ENCODE measurements at places on chromosomes 2 and 18.

- DNase-seq, result no peak
Measured at GRCh38 chr18:23397907-23398306, 55.2 kb upstream of the RIOK3 start.

DNA sequence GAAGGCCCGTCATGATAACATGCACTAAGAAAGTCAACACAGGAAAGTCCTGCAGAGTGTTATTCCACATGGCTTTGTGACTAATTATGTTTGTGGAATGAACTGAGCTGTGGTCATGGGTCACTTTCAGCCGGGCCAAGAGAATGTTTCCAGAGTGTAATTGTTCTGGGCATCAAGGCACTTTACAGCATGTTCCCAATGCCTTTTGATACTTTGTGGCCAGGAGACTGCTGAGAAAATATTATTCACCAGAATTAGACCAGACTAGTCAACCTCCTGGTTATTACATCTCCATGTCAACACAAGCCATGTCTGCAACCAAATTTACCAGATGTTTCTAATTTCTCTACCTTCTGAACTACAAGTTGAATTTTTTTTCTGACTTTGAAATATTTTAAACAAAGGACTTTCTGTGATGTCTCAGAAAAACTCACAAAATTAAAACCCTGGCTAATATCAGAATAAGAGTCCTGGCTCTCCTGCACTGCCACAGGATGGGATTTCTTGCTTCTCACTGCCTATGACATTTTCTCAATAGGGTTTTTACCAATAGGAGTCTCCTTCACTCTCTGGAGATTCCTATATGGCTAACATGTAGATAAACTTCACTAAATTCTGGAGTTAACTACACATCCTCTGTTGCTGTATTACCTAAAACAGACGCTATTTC is 90.6 kb upstream of the WDR75 start:
- DNase-seq, result peak; percentile 94

GRCh38 chr2:10889651-10890215 is 22.0 kb upstream of the KCNF1 start:
- DNase-seq, result no peak

DNA sequence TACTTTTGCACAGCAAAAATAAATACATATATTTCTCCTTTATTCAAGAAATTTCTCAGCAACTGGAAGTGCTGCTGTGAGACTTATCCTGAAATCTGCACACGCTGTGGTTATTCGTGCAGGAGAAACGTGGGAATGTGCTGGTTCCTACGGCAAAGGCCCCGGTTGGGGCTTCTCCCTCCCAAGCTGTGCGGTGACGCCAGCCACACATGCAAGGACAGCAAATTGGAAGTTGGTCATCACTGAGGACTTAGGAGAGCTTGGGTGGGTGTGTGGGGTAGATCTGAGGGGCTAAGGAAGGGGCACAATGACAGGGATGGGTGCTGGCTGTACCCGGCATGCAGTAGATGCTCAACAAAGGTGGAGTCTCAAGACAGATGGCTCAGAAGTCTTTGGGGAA is 16.5 kb upstream of the MTCL1 start:
- no peak for DNase-seq

- no peak for DNase-seq
Measured at GRCh38 chr2:182173944-182174622, 188.4 kb downstream of the PPP1R1C start.

DNA sequence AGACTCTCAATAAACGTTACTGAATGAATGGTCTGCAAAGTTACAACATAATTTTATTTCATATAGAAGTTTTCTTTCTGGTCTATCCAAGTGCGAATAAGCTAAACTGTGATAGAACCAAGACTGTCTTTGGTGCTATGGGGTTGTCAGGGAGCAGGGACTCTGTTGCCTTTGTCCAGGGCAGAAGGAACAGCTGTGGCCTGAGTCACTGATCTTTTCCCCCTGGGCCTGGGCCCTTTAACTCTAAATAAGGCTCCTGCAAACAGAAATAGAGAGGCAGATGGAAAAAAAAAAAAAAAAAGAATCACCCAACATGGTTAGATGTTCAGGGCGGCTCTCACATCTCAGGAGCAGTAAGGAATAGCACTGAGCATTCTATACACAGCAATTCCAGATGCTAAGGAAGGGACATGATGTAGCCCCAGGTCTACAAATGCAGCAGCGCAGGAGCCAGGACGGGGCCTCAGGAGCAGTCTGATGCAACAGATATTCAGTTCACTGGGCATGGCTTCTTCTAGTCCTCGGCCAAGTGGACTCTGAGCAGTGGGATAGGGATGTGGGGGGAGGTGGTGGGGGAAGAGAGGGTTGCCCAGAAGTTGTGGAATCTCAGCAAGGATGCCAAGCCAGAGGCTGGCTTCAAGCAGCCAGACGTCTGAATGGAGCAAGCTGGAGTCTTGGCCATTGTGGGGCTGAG is 247.1 kb upstream of the SIX2 start:
- DNase-seq, result no peak

- no peak for DNase-seq
Measured at GRCh38 chr2:98172951-98173350, 86.0 kb downstream of the VWA3B start.

GRCh38 chr2:86042256-86043168 is 63.2 kb downstream of the POLR1A start:
- DNase-seq, result no peak

DNA sequence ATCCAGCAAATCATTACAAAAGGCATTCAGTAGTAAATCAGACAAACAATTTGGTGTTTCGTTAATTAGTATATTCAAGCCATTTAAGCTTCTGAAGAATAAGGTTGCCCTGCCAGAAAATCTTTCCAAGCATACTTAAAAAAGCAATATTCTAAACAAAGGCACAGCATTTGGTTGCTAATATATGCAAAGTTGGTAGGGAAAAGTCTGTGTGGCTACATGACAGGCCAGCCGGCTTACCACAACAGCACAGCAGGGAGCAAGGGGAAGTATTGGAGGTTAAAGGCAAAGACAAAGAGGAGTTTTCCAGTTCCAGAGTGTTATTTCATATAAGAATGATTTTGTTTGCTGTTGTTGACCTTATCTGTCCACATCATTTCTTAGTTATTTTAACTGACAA is 282.3 kb downstream of the MBD5 start:
- DNase-seq, result peak; percentile 20

DNA sequence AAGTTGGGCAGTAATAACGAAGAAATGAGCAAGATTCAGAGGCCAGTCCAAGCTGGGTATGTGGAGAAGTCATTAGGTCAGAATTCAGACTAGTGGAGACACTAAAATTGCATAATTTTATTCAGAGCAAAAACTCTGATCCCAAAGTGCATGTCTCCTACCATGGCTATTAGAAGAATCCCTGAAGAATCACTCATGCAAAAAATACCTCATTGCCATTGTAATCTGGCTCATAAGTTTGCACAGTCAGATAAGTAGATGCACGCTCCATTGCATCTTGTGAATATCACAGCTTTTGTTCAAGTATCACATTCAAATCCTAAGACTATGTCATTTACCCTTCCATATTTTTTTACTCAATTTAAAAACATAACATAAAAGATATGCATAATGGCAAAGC is 692.2 kb upstream of the KLHL29 start:
- DNase-seq, result no peak

- no peak for DNase-seq
Measured at GRCh38 chr2:212659441-212659840, 120.8 kb upstream of the ERBB4 start.

DNA sequence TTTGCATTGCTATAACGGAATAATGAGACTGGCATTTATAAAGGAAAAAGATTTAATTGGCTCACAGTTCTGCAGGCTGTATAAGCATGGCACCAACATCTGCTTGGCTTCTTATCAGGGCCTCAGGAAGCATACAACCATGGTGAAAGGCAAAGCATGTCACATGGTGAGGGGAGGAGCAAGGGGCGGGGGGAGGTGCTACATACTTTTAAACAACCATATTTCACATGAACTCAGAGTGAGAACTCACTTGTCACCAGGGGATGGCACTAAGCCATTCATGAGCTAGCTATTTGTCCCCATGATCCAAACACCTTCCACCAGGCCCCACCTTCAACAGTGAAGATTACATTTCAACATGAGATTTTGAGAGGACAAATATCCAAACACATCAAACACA is 188.7 kb downstream of the MBD5 start:
- DNase-seq, result peak; percentile 9

DNA sequence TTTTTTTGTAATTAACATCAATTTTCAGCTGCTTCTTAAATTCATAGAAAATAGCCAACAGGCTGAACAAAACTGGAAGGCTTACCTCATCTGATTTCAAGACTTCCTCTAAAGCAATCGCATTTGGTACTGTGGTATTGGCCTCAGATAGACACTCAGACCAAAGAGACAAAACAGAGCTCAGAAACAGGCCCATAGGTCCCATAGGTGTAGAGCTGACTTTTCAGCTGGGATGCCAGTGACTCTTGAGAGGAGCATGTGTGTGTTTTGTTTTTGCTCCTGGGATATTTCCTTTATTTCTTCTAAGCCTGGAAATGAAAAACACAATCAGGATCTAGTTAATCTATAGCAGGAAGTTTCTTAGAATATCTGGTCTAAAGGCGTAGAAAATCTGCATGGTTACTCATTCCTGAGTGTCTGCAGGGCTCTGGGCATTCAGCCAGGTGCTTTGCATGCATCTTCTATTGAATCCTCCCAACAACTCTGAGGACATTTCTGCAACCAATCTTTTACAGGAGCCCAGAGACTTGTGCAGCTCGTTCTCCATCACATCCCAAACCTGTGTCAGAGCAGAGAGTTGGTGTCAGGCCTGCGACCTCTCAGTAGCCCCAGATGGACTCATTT is 190.8 kb downstream of the RTP5 start:
- DNase-seq, result peak; percentile 83

GRCh38 chr2:237315829-237316225 is 98.1 kb downstream of the COL6A3 start:
- DNase-seq, result peak; percentile 61

DNA sequence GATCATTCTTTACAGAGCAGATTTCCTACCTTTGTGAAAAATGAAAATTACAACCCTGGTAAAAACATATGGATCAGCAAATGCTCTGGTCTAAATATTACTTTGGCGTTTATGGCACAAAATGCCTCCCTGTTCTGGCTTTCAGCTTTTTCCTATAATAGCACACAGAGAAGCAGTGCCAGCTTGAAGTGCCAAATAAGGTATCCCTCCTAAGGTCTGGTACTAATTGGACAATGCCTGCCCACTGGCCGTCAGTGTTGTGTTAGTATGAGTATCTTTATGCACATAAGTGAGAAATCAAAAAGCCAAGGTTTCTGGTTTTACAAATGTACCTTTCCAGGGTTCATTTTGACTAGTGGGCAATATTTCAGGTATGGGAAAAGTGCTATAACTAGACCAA is 1293.7 kb upstream of the FAM98A start:
- DNase-seq, result no peak

DNA sequence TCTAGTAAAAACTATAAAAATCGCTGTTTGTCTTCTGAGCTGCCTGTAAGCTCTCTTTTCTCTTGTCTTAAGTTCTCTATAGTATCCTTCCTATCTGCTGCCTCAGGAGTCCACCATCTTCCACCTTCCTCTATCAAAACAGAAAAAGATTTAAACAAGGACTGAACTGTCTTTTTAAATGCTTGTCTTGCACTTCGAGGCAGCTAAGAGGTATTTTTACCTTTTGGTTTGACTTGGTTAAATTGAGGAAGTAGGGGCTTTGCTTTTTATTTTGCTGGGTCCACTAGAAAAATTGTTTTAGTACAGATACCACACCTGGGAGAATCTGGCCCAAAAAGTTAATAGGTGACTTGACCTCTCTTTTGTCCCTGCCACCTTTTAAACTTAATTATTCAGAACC is 12.2 kb downstream of the SESTD1 start:
- no peak for DNase-seq

GRCh38 chr18:31399306-31400032 is 22.9 kb downstream of the DSG4 start:
- no peak for DNase-seq

DNA sequence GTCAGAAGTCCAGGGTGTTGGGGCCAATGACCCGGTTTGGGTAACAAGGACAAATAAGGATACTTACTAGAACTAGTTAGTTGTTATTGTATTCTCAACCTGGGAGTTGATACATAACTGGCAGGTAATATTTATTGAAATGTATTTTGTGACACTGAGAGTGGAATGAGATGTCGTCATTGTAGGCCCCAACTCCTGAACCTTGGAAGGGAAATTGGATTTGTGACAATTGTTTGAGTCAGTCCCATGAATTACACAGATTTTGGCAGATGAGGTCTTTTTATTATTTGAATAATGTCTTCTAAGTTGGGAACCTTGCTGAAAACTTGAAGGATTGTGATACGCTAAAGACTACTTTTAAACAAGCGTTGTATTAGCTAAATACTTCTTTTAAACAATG is 5.1 kb downstream of the TIMM21 start:
- no peak for DNase-seq

DNA sequence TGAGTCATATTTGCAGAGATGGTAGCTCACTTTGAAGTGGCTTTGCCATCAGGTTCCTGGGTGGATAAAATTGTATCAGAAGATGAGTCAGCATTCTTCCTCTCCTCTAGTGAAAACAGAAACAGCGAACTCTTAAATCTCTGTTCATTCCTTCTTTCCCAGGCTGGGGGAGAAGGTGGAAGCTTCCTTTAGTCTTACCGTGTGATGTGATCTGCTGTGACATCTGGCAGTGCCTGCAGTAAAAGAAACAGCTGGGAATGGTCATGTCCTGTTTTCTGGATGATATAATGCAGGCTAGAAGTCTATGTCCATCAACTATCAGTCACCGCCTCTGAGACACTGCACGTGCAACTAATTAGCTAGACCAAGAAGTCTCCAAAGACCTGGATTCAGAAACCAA is 171.6 kb downstream of the VAPA start:
- peak; percentile 43 for DNase-seq
